Stimulated activated CD8-positive, alpha-beta memory T cell treated with anti-CD3 and anti-CD28 coated beads, Interleukin-2, amount 100 ng/mL, for 1 hour (primary cell): ENCODE measurements at places on chromosomes 5 and 9.

DNA sequence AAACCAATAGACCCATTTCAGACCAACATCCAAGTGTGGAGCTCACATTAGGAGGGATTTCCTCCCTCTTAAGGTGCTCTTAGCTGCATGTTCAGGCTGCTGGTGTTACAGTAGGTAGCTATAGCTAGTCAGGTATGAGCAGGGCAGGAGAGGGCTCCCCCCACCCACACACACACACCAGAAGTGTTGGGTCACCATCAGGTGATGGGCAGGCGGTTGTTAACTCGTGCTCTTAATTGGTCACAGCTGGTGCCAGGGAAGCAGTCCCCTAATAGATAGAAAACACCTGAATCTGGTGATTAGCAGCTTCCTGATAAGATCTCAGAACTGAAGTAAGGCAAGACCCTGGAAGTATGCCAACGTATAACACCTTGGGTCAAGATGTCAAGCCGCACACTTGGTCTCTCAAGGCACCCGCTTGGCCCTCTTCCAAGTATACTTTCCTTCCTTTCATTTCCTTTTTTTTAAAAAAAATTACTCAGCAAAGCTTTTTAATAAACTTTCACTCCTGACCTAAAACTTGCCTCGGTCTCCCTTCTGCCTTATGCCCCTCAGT lies 532.4 kb downstream of the DNAH5 start:
- no peak for DNase-seq

DNA sequence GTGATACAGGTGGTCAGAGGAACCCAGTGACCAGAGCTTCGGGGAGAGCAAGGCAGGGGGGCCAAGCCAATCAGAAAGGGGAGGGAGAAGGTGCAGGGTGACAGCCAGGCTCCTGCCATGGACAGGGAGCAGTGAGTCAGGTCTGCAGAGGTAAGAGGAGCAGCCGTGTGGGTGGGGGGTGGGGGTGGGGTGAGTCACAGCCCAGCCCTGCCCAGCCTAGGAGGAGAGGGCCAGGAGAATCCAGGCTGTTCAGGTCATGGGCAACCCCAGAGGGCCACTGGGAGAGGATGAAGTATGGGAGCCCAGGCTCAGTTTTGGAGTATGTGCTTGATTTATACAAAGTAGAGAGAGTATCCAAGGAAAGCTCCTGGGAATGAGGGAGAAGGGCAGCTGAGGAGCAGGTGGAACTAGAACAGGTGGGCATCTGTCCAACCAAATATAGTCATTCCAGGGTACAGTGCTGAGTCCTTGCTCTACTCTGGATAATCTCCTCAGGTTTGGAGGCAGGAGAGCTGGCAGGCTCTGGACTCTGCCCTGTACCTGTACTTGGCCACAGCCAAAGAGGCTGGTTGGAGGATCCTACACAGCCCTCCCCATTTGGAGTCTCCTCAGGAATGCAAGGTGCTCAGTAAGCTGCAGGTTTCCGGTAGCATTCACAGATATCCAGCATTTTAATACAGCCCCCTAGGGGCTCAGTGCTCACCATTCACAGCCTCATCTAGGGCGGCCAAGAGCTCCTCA lies 1.6 kb downstream of the HBEGF start:
- no peak for DNase-seq

GRCh38 chr9:23307731-23308513 lies 518.1 kb downstream of the ELAVL2 start:
- DNase-seq: no peak

GRCh38 chr9:114155995-114156656 lies 789 bp downstream of the COL27A1 start:
- DNase-seq: no peak

DNA sequence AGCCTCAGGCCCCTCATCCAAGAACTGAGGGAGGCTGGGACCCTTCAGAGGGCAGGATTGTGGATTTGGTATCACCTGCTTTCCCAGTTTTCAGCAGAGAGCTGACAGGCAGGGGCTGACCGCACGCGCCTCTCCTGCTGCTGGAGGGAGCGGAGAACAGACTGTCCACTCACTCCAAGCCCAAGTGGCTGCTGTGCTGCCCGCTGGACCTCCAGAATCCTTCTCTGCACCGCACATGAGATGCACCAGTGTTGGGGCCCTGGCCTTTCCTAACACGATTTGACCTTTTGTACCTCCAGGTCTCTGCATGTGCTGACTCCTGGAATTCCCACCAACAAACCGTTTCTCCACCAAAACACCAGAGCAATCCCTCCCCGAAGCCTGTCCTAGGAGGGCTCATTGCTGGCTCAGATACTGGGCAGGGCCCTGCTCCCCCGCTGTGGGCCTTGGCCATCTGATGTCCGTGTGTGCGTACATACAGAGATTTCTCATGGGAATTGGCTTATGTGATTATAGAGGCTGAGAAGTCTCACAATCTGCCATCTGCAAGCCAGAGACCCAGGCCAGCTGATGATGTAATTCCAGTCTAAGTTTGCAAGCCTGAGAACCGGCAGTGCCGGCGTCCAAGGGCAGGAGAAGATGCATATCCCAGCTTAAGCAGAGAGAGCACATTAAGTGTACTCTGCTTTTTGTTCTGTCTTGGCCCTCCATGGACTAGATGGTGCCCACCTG lies 141.7 kb downstream of the GADD45G start:
- no peak for DNase-seq

- no peak for DNase-seq
Measured at GRCh38 chr5:59542851-59543820, 350.4 kb downstream of the PDE4D start.

GRCh38 chr5:111063709-111064322 lies 7.7 kb upstream of the TSLP start:
- DNase-seq: no peak

- DNase-seq: peak; percentile 9
Measured at GRCh38 chr5:176578391-176578808, 29.3 kb downstream of the CDHR2 start.

DNA sequence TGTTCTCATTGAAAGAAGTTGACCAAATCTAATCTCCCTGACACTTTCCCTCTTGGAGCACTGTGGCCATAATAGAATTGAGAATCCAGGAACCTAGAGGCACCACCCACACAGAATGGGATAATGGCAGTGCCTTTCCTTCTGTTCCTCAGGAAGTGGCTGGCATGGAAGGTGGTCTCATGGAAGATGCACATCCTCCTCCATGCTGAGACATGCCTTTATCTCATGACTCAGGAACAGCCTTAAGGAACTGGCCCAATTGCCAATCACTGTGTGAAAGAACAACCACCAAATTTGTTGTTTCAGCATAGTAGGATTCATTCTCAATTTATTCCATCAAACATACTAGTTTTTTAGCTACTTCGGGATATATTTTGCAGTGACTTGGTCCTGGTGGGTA lies 137.5 kb upstream of the RASGRF2 start:
- DNase-seq: no peak

- DNase-seq: no peak
Measured at GRCh38 chr5:61228691-61229280, 66.5 kb upstream of the SMIM15 start.

GRCh38 chr9:2610985-2611384 lies 10.6 kb upstream of the VLDLR start:
- no peak for DNase-seq

GRCh38 chr5:80215523-80215922 lies 40.3 kb downstream of the SERINC5 start:
- DNase-seq: no peak

DNA sequence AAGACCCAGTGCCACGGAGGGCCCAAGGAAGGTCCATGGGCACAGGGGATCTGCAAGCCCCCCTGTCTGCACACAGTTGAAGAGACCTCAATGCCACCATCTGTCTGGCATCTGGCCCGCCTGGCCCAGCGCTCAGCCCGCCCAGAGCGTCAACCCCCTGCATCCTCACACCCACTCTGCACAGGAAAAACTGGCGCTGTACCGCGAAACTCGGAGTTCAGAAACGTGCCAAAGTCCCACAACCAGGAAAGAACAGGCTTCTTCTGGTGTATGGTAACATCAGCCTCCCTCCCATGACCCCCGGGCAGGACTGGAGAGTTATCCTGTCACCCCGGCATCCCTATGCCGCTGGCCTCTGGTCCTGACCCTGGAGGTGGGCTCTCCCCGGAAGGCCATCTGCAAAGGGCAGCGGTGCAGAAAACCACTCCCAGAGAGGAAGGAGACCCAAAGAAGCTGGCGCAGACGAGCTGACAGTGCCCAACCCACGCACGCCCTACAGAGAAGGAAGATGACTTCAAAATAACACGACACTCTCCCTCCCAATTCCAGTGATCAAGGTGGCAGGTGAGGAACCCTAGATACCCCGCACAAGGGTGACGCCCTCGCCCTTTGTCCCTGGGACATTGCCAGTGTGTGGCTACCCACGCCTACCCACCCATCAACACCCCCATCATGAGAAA lies 18.9 kb downstream of the VAV2 start:
- DNase-seq: no peak

- DNase-seq: no peak
Measured at GRCh38 chr9:82934949-82935348, 128.0 kb downstream of the RASEF start.

DNA sequence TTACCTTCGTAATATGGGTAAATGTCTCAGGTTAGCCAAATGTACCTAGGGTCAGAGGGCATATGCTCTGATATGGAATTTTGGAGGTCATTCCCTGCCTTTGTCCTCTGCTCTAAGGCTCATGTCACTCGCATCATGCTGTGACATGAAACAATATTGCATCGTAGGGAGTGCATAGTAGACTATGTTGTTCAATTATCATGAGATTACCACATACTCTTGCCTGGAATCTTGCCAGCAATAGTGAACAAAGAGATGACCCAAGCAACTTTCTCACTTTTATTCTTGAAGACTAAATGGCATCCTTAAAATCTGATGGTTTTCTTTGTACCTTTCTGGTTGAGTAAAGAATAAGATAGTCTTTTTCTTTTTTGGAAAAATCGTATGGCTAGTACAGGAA lies 27.6 kb downstream of the ZNF462 start:
- no peak for DNase-seq

- no peak for DNase-seq
Measured at GRCh38 chr9:69621730-69622460, 50.3 kb downstream of the APBA1 start.

DNA sequence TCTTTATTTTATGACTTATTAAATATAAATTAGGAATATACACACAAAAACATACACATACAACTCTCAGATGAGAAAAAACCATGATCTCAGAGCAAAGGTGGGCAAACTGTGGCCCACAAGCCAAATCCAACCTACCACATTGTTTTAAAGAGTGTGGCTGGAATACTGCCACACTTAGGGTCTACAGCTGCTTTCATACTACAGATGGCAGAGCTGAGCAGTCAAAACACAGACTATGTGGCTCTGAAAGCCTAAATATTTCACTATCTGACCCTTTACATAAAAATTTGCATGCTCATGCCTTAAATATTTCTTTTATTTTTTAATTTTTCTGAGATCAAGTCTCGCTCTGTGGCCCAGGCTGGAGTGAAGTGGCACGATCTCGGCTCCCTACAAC lies 28.3 kb downstream of the LEAP2 start:
- DNase-seq: no peak

DNA sequence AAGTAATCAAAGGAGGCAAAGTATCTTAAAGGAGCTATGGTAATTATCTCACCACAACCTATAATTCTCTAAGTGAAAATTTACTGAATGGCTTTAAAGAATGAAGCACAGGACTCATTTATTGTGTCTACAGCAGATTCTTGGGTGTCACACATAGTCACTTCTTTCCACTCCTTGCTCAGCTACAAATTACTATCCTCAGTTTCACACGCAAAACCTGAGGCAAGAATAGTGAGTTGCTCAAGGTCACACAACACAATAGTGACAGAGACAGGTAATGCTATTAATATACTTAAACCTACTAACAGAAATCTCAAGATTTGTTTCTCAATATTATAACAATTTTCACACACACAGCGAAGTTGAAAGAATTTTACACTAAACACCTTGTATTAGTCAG lies 120.9 kb upstream of the STK32A start:
- DNase-seq: no peak

DNA sequence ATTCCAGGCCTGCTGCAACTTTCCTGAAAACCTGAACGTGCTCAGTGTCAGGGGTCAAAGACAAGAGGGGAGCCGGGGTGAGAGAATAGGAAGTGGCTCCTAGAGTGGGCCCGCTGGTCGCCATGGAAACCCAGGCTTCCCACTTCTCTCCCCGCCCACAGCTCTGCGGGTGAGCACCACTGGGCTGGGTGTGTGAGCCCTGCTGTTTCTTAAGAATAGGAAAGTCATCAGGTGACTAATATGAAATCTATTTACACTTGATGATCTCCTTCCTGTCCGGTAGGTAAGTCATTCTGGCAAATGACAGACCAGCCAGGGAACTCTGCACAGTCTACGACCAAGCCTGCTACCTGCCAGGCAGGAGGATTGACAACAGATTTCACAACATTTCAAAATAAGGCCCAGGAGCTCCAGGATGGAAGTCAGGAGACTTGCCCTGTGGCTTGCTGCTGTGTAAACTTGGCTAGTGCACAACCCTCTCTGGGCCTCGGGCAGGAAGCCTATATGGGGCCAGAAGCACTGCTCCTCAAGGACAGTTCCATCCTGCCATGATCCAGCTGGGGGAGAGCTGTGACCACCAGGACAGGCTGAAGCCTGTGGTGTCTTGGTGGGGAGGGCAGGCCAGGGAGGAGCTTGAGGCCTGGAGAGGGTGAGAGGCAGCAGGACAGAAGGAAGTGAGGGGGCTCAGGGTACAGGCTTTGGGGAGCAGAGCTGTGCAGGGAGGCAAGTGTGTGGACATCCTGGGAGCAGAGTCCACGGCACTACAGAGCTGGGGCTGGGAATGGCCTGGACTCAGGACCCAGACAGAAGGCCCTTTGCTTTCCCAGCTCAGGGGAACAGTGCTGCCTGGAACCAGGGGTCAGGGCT lies 60.6 kb downstream of the SHB start:
- no peak for DNase-seq

DNA sequence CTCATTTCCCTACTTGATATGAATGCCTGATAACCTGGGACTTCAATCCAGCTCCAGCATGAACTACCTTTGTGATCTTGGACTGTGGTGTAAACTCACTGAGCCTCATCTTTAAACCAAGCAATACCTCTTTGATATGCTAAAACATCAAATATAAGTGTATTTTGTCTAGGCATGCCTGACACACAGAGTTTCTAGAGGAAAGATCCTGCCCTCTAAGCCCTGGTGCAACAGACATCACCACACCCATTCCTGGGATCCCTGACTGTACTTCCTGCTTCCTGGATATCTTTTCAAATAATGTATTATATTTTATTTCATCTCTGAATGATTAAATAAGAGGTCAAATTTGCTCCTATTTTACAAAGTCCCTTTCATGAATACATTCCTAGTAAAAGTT lies 55.8 kb downstream of the ANXA2R start:
- DNase-seq: no peak

- DNase-seq: no peak
Measured at GRCh38 chr9:124707666-124708065, 63.4 kb downstream of the NR6A1 start.

GRCh38 chr9:84845956-84846900 lies 176.7 kb downstream of the NTRK2 start:
- no peak for DNase-seq
